ENCODE measurements at places on chromosomes 4 and X.

DNA sequence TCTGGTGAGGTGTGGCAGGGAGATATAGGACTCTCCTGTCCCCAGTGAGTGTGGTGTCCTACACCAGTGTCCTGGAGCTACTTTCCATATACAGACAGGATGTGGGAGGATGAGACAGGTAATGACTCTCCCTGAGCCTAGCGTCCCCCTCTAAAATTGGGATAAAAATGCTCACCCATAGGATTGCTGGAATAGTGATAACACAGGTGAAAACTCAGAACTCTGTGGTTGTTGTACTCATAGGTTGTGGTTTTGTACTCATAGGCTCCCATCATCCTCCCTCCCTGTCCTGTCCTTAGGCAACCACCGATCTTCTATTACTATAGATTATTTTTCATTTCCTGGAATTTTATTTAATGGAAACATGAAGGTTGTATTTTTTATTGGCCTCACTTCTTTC is 60.7 kb upstream of the NXF3 start:
- no peak for ATAC-seq

- ATAC-seq = no peak
These were observed 24.2 kb downstream of the RASSF6 start for GRCh38 chr4:73596001-73596400.

DNA sequence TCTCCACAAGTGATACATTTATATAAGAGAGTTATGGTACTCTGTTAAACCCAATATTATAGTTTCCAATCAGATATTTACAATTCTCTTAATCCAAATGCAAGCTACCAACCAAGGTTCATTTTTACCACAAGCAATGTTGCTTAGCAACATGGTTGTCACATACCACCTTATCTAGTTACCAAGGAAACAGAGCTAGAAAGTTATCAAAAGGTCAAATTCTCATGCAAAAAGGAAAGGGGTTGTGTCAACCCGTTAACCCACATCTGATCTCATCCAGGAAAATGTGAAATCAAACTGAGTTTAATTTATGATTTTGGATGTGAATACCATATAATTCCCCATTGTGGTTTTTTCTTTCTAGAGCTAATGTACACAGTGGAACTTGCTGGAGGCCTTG is 274.1 kb upstream of the MAGEB2 start:
- no peak for ATAC-seq

DNA sequence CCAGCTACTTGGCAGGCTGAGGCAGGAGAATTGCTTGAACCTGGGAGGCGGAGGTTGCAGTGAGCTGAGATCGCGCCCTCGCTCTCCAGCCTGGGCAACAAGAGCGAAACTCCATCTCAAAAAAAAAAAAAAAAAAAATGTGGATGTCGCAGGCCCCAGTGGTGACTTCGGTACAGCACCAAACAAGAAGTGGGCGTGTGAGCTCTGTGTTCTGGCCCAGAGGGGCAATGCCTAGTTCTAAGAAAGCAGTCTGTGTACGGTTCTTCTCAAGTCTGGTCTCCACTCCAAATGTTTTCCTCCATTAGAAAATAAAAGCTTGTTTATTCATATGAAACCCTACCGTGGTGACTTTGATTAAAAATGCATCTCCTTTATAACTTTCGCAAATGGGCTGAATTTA is 92.0 kb upstream of the DDX3X start:
- ATAC-seq = no peak

- no peak for ATAC-seq
These were observed 51.1 kb downstream of the LEF1 start for GRCh38 chr4:108117418-108118182.

DNA sequence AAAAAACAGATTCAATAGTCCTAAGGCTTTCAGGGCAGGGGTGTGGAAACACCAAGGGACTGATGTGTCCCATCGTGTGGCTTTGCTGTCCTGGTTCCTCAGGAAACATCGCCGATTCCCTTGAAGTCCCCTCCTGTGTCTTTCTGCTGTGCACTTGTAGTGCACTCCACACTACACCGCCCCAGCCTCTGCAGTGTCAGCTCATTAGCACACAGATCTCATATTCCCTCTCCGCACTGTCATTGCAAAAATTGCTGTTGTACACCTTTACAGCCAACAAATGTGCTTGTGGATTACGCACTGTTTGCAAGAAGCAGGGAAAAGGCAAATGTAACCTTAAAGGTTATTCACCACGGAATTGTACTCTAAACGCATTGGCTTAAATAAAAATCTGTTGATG is 5.3 kb downstream of the GRIA3 start:
- no peak for ATAC-seq

- ATAC-seq = peak; percentile 74
These were observed 145.4 kb upstream of the HUWE1 start for GRCh38 chrX:53831662-53832635.

DNA sequence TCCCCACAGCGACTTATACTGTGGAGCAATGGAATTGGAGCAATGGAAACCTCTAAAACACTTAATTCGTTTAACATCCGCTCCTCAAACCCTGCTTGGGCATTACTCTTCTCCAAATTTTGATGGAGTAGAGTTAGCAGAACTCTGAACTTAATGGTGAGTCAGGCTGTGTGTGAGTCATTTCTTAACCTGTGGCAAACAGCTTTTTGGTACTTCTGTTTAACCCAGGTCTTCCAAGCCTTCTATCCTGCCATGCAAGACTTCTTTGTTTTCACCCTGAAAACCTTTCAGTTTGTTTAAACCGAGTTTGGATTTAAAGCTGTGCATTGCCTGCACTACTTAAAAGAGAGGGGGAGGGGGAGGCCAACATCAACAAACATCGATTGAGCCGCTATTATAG is 3.6 kb upstream of the AMOT start:
- no peak for ATAC-seq

DNA sequence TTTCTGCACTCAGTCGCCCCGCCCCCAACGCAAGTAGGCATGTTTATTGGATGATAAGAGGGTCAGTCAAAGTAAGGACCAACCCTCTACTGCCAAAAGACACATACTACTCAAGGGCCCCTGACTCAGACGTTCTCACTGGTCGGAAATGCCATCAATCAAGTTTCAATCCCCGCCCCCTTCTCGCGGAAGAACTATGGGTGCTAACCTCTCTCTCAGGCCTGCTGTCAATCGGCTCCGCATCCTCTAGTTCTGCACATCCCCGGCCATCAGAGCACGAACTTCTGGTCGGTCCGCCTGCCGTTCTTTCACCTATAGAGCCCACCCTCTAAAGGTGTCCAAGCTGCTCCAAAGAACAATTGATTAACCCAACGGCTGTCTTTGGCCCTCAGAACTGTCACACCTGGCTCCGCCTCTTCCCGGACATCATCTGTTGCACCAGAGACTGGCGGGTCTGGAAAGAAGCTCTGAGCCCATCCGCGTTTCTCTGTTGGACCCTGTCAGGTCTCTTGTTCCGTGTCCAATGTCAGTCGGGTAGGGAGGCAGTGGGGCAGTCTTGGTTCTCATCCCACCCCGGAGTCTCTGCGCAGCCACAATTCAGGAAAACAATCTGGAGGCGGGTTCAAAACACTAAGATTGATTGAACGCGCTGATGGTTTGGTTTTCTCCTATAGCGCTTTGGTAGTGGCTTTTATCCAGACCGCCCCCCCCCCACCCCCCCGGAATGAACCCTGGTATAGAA is 15.2 kb downstream of the NDUFB11 start:
- ATAC-seq = peak; percentile 100

DNA sequence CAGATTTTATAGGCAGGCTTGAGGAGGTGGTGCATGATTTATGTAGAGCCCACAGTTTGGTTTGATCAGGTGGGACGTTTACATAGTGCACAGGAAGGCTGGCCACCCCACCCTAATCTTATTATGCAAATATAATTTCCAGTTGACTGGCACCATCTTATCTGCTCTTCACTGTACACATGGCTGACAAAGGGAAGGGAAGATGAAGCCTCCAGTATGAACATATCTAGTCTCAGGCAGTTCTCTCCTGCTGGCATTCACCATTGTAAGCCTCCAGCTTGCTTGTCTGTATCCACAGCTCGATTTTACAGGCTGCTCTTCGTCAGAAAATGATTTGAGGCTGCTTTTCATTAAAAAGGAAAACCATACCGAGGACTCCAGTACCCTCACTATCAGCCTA is 278.3 kb downstream of the TECRL start:
- ATAC-seq = no peak
